SW480 (cell line): ENCODE measurements at places on chromosomes 7 and 10.

DNA sequence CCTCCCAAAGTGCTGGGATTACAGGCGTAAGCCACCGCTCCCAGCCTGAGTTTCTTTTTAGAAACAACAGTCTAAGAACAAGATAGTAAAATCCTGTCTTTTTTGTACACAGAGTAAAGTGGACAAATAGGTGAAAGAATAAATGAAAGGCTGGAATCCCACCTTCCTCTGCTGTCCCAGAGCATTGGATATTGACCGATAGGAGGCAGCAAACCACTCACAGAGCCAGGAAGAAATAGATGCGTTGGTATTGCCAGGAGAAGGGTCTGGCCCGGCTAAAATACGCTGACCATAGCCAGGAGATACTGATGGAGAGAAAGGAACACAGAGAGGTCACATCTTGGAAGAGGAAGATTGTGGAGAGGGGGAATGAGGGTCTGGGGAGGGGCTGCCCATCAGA lies 11.4 kb upstream of the ZNF12 start:
- no peak for DNase-seq

DNA sequence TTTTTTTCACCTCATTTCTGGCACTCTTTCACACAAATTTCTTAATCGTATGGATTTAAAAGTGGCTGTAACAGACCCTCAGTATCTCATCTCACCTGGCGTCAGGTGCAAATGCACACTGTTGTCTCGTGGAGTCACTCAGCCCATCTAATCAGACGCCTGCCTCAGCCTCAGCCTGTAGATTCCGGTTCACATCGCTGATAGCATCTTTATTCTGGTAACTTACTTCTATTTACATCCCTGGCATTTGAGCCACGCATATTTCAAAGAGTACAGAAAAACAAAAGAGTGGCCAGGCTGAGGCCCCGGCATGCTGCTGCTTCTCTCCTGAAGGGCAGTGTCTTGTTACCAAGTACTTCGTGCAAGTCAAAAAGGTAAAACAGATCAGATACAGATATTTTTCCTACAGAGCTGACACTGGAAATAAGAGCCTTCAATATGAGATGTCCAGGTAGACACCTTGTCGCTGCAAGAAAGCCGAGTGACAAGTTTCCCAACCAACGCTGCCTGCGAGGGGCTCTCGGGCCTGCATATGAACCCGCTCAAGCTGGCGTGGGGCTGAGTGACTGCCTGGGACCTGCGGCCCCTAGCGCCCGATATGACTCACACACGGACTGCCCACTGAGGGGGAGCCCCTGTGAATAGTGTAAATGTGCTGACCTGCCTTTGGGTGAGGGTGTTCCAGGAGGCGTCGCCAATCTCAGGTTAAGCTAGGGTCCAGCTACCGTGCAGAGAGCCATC lies 4.3 kb downstream of the VIPR2 start:
- DNase-seq: no peak

GRCh38 chr10:49650724-49651034 lies 28.8 kb upstream of the C10orf53 start:
- no peak for DNase-seq

GRCh38 chr10:62862447-62862846 lies 46.3 kb upstream of the EGR2 start:
- no peak for DNase-seq

GRCh38 chr10:69097729-69098128 lies 9.8 kb downstream of the SRGN start:
- DNase-seq: no peak

GRCh38 chr7:6323967-6324701 lies 51.7 kb upstream of the CYTH3 start:
- DNase-seq: no peak

- DNase-seq: peak; percentile 75
These were observed 45.2 kb upstream of the BHLHA15 start for GRCh38 chr7:98165827-98166667.

DNA sequence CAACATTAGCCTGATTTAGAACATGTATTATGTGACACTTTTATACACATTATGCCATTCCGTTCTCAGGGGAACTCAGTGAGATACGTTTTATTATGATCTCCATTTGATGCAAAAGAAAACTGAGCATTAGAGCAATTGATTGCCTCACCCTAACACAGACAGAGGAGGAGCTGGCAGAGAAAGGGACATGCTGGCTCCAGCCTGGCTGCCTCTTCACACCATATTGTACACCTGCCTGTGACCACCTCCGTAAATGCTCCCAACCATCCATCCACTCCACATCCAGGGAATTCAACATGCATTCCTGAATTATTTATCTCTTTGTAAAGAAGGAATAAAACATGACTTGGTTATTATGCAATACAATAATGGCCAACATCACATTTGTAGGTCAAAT lies 195.0 kb upstream of the STK17A start:
- no peak for DNase-seq

DNA sequence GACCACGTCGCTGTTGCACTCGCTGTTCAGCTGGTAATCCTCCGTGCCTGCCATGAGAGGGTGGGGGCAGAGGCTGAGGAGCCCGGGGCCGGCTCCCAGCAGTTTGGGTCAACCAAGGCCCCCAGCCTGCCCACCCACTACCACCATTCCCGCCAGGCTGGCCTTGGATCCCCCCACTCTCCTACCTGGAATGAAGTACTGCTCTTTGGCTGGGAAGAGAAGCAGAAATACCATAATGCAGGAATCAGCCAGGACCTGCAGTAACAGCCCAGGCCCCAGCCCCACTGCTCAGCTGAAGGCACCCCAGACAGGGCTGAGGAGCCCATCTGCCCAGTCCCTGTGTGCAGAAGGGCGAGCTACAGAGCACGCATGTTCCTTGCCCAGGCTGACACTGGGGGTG lies 138.0 kb downstream of the SLIT1 start:
- no peak for DNase-seq

- DNase-seq: no peak
These were observed 29.3 kb downstream of the AVL9 start for GRCh38 chr7:32524631-32525030.

GRCh38 chr7:50393076-50393475 lies 57.1 kb downstream of the FIGNL1 start:
- DNase-seq: no peak

GRCh38 chr7:134827889-134828288 lies 48.5 kb downstream of the CALD1 start:
- DNase-seq: no peak

GRCh38 chr10:124535731-124536495 lies 74.3 kb downstream of the LHPP start:
- DNase-seq: no peak

DNA sequence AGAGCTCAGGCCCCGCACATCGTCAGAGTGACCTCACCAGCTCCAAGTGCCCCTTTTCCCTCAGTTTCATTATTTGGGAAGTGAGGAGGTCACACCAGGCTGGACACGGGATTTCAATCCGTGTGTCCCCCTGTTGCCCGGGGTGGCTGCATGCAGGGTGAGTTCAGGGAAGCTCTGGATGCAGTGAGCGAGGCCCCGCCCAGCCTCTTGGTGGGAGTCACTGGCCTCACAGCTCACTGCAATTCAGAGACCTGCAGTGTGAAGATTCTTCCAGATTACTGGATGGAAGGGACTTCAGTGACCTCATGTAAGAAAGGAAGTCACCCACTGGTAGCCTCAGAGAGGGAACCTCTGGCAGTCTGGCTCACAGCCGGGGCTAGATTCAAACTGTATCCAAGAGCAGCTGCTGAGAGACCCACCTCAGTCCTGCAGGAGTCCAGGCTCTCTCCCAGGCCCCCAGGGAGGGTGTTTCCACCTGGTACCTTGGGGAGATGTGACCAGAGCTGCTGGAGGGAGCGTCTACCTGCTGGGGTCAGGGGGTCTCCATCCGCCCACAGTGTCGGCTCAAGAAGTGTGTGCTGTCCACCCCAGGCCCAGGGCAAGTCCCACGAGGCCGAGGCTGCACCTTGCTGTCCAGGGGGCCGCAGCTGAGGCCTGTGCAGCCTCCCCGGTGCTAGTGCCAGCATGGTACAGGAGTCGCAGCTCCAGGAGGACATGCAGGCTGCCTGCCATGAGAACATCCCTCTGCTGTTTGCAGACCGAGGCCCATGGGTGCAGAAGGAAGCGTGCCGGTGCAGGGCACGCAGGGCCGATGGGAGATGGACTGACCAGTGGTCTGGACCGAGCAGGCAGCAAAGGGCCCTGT lies 54.4 kb downstream of the MGMT start:
- DNase-seq: no peak

DNA sequence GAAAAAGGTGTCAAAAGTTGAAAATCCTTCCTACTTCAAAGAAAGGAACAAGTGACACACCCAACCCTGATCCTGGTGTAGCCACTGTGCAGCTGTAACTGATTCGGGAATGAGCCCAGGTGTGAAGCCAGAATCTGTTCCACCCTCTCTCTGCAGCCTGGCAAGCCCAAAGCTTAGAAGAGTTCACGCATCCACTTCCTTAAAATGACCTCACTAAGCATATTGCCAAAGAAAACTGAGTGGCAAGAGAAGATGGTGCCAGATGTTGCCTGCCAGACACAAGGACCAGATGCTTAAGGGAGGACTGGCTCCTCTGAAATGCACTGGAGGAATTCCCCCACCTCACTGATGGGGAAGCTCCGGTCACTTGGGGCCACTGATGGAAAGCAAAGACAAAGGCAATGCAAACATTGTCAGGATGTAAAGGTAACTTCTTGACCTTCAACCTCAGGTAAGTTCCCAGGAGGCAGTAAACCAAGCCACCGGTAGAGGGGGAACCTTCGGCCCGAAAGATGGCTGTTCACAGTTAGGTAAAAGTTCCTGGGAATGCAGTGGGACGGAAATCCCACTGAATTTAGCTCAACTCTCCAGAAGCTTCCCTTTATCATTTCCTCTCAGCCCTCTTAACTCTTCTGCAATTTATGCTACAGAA lies 554.9 kb downstream of the KCNMA1 start:
- DNase-seq: no peak

GRCh38 chr10:114526126-114526503 lies 121.8 kb upstream of the AFAP1L2 start:
- peak; percentile 27 for DNase-seq

- no peak for DNase-seq
These were observed 41.1 kb downstream of the GARS1 start for GRCh38 chr7:30635798-30636197.

DNA sequence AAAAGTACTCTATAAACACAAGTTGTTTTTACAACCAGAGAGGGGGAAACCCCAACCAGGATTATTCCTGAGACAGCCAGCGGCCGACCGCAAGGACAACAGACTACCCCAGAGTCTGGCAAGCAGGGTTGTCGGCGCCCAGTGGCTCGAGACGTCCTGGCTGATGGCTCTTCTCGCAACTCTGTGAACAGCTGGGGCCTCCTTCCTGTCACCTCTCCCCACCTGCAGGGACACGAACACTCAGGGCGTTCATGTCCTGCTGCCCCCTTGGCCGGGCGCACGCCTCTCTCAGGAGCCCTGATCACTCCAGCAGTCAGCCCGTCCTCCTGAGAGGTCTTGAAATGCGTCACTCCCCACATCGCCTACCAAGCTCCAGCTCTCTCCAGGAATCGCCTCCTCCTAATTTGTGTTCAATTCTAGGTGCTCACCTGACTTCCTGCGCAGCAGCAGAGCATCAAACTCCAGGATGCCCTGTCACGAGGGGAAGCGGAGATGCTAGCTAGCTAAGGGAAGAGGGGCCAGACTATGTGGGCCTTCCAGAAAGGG lies 66.4 kb upstream of the TNRC18 start:
- no peak for DNase-seq

DNA sequence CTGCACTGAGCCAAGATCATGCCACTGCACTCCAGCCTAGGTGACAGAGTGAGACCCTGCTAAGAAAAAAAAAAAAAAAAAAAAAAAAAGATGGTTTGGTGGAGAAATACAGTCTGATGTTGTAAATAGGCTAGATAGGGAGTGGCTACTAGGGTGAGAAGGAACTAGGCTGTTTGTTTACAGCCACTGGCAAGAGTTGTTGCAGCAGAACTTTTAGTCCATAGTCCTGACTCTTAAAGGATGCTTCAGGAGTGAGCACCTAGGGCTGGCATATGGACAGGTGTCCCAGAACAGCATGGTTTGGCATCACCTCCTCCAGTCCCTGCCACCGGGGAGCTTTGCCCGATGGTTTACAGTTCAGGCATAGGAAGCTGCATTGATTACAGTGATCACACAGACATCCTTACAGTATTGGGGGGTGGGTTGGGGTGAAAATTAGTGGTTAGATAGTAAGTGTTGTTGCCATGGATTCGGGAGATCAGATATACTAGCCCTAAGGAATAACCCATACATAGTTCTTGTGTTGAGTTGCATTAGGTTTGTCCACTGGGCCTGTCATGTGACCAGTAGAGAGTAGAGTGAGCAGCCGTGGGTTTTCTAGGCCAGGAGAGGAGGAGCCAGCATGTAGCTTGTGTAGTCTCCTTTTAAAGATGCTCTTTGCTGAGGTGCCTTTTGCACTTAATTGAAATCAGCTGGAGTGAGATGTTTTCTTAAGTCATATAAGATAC lies 35.9 kb downstream of the ZRANB1 start:
- no peak for DNase-seq

- DNase-seq: peak; percentile 71
These were observed at the start of gene SMURF1 for GRCh38 chr7:99143853-99144672. SMURF1 (minus strand) TSS chr7:99144108; CDS start chr7:99143780, 328 bp downstream.

- DNase-seq: peak; percentile 44
These were observed 4.6 kb upstream of the C10orf95 start for GRCh38 chr10:102455893-102456471.

DNA sequence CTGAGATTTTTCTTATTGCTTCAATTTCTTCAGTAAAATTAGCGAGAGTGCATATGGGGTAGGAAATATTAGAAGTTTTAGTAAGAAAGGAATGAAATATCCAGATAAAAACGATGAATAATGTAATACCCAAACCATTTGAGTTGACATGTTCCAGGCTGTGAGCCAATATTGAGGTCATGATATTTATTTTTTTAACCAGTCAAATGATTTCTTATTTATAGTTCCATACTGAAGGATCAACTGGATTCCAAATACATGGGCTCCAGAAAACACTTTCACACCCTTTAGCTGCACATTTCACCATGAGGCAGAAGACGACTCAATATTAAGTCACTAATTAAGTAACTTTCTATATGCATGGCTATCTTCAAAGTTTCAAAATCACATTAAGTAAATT lies 312.5 kb downstream of the PPP1R3A start:
- DNase-seq: no peak

GRCh38 chr10:97121041-97121440 lies 64.7 kb downstream of the SLIT1 start:
- DNase-seq: no peak

DNA sequence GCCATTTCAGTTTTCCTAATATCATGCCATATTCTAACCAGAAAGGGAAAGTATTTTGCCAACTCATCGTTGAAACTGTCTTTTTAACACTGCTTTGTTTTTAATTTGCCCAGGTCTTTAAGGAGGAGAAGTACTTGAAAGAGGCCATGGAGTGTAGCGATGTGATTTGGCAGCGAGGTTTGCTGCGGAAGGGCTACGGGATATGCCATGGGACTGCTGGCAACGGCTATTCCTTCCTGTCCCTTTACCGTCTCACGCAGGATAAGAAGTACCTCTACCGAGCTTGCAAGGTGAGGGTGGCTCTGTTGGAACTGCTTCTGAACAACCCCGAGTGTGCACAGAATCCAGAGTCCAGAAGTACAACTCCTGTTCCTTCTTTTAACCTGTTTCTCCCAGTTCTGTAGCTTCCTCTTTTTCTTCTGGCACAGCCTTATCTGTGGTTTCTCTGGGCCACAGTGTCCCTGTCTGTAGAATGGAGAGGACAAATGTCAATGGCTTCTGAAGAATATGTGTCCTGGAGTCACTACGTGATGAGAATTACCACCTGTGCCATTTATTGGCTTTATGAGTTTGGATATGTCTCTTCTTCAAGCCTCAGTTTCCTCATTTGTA lies 60.1 kb downstream of the LANCL2 start:
- DNase-seq: no peak

- no peak for DNase-seq
These were observed 1.5 kb downstream of the SFRP5 start for GRCh38 chr10:97770255-97770654.

GRCh38 chr7:21430575-21430954 lies 2.7 kb downstream of the SP4 start:
- no peak for DNase-seq
